Activated naive CD4-positive, alpha-beta T cell (primary cell): ENCODE measurements at places on chromosomes 7 and 10.

DNA sequence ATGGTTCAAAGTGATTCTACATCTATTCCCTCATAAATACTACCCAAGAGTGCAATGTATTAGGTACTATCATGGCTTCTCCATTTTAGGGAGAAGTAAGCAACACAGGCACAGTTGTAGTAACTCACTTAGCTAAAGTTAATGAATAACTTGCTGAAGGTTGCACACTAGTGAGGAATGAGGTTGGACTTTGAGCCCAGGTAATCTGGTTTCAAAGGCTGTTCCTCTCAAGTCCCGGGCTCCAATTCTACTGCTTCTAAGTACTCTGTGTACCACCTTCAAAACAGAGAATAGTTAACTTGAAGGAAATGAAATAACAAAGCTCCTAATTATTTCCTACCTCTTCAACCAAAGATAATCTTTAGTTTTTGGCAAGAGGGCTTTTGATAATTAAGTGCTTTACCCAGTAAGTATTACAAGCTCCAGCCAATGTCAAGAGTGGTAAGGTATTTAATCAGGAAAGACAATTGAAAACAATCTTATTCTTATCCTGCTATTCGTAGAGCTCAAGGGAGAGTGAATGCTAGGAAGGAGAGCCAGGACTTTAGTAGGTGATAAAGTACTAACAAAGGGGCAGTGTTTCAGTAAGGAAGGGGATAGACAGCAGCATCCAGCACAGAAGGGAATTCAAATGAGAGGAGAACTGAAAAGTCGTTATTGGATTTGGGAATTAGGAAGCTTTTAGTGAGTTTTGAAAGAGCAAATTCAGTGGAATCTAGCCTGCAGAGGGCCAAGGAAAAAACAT lies 158.2 kb upstream of the PTPRZ1 start:
- no peak for DNase-seq

DNA sequence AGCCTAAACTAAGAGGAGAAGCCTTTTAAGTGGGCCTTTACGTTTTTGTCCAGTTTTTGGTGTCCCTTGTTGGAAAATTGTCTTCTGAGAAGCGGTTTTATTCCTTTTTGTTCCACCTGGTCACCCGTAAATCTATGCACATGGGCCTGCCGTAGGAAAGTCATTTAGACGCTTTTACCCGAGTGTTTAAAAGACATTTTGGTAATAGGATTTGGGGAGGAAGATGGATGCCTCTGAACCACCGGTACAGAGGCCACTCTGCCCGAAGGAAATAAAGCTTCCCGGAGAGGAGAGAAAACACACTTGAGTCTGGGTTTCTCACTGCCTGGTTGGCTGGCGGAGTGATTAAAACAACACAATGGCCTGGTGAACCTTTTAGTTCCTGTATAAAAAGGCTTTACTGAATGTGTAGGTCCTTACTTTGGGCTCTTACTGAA lies 760 bp downstream of the THNSL1 start:
- DNase-seq, result no peak

DNA sequence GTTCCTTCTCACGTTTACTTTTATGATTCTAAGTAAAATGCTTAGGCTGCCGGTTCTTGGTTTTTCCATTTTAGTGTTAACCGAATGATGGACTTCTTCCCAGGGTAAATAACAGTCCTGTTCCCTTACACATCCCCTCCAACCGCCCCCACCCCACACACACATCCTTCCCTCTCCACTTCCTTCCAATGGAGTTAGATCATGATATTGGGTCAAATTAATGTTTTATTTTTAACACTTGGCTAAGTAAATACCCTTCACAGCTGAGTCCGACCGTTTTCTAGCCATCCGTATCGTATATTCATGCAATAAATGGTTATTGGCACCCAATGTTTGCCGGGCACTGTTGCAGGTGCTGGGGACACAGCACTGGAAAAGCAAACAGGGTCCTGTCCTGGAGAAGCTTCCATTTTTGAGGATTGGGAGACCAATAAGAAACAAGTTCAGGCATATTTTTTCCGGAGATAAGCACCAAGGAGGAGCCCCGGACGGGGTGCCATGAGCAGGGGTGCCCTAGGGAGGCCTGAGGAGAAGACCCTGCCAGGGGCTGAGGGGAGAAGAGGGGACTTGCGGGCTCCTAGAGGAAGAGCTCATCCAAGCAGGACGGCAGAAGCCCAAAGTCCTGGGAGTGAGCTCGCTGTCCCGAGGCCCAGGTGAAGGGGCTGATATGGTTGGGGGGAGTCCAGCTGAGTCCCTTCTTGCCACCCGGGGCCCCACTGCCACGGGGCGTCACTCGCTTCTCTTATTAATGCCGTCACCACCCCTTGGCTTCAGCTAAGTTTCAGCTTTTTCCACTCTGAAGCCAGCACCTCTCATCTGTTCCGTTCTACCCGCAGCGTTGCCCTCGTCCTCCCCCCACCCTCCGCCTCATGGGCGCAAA lies 126.0 kb upstream of the RET start:
- DNase-seq, result no peak

- DNase-seq, result no peak
Measured at GRCh38 chr7:88452646-88453045, 146.0 kb upstream of the STEAP4 start.

DNA sequence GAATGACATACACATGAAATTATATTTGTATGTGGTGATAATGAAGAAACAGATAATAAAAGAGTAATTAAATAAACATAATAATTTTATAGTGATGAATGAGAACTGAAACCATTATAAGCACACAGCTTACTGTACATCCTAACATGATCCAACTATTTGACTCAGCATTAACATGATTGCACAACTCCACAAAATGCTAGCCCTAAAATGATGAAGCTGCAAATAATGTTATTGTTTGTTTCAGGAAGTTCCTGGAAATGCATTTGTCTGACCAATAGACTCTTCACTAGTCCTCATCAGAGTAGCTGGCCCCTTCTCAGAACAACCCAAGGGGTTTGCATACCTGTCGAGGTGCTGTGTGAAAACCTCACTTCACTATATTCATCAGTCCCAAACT lies 115.5 kb downstream of the RTKN2 start:
- no peak for DNase-seq

GRCh38 chr10:102627736-102628293 lies 16.5 kb upstream of the TRIM8 start:
- no peak for DNase-seq

GRCh38 chr7:74253331-74253730 lies 868 bp downstream of the RFC2 start:
- DNase-seq, result no peak

- no peak for DNase-seq
Measured at GRCh38 chr7:122715183-122715582, 12.5 kb upstream of the RNF148 start.

DNA sequence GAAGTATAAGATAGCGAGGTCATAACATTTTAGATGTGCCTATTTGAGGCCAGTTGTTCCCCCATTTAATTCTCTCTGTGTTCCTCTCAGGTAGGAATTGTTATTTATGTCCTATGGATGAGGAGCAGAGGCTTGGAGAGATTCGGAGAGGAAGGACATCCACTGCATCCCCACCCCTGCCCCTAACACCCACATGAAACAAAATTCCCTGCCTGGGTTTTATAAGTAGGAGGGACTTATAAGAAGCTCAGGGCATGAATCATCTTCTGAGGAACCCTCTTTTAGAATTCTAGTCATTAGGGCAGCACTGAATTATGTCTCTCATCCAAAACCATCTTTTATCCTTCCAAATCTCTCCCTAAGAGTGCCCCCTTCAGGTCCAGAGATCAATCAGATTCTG lies 5.0 kb downstream of the CHAT start:
- no peak for DNase-seq

- no peak for DNase-seq
Measured at GRCh38 chr10:113866551-113867394, 12.3 kb downstream of the NHLRC2 start.

- no peak for DNase-seq
Measured at GRCh38 chr7:147363101-147363500, 1227.5 kb upstream of the C7orf33 start.

DNA sequence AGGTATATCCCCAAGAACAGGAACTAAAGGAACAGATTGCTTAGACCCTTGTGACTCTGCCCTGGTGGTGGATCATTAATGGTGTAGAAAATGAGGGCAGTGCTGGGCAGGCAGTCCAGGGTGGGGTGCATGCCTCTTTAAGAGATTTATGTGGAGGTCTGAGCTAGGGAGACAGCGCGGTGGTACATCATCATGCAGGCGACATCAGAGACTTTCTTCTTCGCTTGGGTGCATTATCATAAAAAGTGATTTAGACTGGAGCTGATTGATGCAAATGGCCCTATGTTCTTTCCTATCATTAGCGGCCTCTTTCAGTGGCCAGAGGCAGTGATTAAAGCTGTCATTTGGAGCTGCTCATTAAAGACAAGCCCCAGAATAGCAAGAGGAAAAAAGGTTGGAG lies 519.1 kb upstream of the GALNT17 start:
- no peak for DNase-seq

GRCh38 chr10:113991091-113991860 lies 52.4 kb upstream of the ADRB1 start:
- DNase-seq, result no peak

DNA sequence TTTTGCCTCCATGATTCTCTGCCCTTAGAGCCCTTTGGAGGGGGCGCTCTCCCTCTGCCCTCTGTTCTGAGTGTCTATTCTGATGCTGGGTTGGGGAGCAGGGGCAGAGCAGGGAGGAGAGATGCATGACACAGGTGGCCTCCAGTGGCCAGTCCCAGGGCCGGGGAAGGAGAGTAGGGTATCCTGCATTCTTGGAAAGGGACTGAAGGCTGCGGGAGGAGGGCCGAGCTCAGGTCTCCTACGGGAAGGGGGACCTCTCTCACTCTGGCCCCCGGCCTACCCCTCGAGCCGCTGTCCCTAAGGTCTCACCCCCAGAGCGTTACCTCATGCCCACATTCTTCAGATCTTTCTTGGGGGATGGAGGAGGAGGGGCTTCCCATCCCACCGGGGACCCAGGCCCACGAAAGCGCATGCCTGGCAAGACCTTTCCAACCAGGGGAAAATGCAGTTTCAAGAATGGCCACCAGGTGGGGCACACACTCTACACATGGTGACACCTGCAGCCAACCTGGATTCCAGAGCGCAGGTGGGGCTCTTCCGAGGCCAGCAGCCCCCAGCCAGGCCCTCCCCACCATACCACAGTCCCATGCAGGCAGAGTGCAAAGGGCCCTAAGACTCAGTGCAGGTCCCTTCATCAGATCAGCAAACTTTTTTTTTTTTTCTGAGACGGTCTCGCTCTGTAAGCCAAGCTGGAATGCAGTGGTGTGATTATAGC lies 86.4 kb downstream of the MYL10 start:
- DNase-seq, result peak; percentile 72

DNA sequence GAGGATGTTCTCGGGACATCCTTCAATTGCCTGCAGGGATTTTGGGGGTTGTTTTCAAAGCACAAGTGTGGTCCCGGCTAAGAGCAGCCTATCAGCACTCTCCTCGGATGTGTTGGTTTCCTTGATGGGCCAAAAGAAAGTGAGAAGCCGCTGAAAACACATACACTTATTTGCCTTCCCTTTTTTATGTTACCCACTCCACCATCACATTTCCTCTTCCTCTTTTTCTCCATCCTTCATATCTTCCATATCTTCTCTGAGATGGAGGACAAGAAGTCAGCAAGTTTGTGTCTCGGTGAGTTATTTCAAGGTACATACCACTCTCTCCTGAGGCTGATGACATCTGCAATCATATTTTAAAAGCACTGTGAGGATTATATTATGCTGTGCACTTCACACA lies 64.0 kb downstream of the ZNF33B start:
- no peak for DNase-seq

DNA sequence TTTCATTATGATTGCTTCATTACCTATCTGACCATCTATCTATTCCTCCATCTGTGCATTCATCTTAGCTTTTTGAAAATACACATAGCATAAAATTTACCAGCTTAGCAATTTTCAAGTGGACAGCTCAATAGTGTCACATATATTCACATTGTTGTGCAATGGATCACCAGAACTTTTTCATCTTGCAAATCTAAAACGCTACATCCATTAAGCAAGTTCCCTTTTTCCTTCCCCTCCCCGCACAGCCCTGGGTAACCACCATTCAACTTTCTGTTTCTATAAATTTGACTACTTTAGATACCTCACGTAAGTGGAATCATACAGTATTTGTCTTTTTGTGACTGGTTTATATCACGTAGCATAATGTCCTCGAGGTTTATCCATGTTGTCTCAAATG lies 78.0 kb upstream of the ADRB1 start:
- DNase-seq, result no peak

DNA sequence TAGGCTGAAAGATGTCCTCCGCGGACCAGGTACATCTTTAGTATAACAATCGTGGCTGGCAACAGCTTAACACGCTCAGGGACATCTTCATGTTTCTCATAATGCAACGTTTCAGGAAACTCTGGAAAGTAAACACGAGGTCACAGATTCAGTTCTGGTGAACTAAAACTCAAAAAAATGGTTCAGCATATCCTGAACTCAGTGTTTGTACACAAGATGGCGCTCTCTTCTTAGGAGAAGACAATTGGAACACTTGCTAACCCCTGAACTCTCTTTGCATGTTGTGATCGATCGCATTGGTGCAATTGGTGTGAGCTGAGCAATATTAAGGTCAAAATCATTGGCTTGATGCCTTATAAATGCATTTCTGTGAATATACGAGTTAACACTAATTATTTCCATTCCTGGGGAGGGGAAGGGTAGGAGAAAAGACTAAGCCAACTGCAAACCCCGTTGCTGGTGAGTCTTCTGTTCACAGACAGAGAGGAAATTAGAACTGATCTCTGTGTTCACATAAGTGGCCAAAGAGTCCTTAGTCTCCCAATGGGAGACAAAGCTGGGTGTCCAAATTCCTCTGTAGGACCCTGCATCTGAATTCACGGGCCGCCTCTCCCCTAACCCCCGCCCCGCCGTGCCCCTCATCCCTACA lies 52.6 kb upstream of the FAM180A start:
- DNase-seq, result no peak
